Stimulated activated CD8-positive, alpha-beta memory T cell treated with anti-CD3 and anti-CD28 coated beads, Interleukin-2, amount 100 ng/mL, for 1 hour (primary cell): ENCODE measurements at places on chromosomes 4 and X.

DNA sequence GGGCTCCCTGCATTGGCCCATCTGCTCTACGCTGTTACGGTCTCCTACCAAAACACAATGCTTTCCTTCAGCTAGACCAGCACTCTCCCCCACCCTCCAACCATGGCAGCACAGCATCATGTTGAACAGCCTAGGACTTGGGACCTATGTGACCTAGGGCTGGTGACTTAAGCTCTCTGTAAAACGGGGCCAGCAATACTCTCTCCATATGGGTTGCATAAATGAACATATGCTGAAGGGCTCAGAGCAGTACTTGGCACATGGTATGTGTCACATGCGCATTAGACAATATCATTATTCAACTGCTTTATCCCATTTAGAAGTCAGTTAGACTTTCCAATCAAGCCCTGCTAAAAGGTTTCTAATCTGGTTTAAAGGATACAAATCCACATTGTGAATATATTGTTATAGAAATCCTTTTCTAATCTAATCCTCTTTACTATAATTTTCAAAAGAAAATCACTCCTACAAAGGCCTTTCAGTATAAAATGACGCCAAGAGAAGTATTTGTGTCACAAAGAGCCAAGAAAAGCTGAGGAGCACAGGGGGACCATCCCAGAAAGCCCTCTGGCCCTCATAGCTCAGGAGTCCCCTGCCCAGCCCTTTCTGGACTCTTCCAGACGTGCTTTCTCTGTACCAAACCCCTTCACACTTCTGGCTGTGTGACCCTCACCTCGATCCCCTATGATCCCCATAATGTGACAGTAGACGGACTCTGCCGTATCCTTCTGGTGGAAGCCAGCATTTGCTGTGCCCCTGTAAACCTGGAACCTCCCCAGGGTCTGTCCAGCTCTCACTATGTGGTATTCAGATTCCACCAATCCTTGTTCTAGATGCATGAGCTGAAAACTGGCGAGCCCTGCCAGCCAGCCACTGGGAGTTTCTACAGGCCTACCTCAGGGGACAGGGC lies 42.3 kb downstream of the NSG1 start:
- DNase-seq = no peak

- no peak for DNase-seq
Observed at GRCh38 chr4:86890790-86891189, 1.4 kb downstream of the C4orf36 start.

- no peak for DNase-seq
Observed at GRCh38 chrX:12865359-12865758, 1.5 kb upstream of the TLR7 start.

GRCh38 chr4:83581411-83582288 lies 45.7 kb downstream of the GPAT3 start:
- no peak for DNase-seq

- DNase-seq = no peak
Observed at GRCh38 chr4:145766273-145766672, 86.3 kb downstream of the C4orf51 start.

GRCh38 chrX:154737136-154737535 lies 13.7 kb downstream of the GAB3 start:
- DNase-seq = no peak

- no peak for DNase-seq
Observed at GRCh38 chr4:133472244-133472643, 323.1 kb downstream of the PCDH10 start.

GRCh38 chrX:68895341-68895755 lies 66.5 kb downstream of the EFNB1 start:
- DNase-seq = no peak

DNA sequence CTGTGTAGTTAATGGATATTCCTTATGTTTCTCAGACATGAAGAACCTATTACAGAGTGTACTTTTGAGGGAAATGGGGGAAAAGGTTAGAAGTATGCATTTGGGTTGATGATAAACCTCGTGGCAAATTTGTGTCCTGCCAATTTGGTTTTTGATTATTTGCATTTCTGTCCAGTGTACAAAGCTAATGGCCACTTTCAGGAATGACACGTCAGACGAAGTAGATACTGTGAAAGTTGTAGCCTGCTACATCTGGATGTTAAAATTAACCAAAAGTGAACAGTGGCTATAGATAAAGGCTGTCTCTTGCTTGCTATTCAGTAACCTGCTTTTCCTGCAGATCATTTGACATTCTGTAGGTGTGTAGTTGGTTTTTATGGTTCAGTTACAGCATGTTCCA lies 1.0 kb downstream of the PRDX4 start:
- no peak for DNase-seq

- no peak for DNase-seq
Observed at GRCh38 chr4:121072224-121073003, at the start of gene NDNF. Gene NDNF (minus strand): TSS chr4:121072535. CDS start chr4:121045837, 26,698 bp downstream.

DNA sequence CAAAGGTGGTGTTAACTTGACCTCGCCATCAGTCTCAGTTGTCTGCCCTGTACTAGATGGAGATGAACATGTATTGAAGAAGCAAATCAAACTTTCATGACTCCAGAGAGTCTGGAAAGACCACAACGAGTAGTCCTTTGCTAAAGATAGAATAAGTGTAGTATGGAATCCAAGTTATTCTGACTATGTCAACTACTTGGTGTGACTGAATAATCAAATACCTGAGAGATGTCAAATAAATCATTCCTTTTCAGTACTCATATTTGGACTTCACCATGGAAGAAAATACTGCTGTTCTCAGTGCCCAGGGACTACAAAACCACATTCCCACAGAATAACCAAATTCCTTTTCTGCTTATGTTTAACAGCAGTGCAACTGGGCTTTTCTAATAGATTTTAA lies 161.2 kb upstream of the SPRY1 start:
- no peak for DNase-seq

GRCh38 chr4:108291137-108291536 lies 122.4 kb upstream of the LEF1 start:
- no peak for DNase-seq

GRCh38 chr4:68369142-68369805 lies 19.4 kb upstream of the YTHDC1 start:
- no peak for DNase-seq

- DNase-seq = no peak
Observed at GRCh38 chr4:189202182-189202868, 738.3 kb upstream of the FRG1 start.

GRCh38 chr4:113707048-113707447 lies 54.5 kb downstream of the CAMK2D start:
- no peak for DNase-seq

DNA sequence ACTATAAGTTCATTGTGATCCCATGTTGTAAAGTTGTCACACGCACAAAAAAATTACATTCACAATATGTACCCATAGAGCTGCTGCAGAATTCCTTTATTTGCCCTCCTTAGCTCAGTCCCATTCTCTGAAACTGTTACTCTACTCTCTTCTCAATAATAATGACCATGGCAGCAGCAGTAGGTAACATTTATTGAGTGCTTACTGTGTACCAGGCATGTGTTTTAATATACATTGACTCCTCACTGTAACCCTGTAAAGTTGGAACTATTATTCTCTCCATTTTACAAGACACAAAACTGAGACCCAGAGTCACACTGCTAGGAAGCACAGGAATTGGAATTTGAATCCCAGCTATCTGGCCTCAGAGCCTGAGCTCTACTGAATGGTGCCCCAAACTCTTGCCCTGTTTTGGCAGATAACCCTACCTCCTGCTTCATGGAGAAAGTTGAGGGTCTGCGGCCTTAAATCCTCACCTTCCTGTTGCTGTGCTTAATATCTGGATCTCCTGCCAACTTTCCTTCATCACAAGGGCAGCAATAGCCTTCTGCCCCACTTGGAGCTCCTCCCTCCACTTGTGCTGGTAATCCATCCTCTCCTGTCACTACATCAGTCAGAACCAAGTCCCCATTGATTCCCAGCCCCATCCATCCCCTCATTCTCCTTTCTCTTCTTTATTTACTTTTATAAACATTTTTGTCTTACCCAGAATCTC lies 20.8 kb downstream of the GK start:
- no peak for DNase-seq

GRCh38 chr4:141330616-141331015 lies 109.9 kb downstream of the ZNF330 start:
- no peak for DNase-seq

DNA sequence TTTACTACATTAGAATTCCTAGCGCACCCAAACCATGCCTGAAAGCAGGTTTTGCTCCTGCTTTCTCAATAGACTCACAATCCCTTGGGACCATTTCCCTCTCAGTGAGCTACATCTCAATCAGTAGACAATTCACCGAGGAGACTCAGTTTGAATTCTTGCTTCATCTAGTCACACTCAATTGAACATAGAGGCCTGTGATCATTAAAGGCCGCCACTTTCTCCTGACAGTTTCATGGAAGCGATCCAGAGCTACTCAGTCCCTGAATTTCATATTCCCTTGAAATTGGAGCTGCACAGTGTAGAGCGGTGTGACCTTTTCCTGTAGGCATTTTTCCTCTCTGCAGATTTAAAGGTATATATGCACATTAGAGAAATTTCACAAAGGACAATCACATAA lies 193.9 kb upstream of the SPOCK3 start:
- DNase-seq = no peak

DNA sequence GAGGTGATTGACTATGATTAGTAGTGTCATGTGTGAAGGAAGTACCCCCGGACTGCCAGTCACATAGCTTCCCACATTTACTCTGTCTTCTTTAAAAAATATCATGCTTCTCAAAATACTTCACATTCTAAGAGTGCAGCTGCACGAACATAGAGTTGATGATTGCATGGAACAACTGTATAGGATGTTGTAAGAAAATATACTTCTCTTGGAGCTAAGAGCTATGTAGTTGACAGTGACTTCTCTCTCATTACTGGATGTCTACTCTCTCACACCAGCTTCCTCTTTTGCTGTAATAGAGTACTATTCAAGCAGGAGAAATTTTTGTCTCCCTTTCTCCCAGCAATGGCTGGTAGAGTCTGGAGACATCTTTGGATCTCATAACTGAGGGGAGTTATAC lies 99.4 kb upstream of the PUDP start:
- no peak for DNase-seq

DNA sequence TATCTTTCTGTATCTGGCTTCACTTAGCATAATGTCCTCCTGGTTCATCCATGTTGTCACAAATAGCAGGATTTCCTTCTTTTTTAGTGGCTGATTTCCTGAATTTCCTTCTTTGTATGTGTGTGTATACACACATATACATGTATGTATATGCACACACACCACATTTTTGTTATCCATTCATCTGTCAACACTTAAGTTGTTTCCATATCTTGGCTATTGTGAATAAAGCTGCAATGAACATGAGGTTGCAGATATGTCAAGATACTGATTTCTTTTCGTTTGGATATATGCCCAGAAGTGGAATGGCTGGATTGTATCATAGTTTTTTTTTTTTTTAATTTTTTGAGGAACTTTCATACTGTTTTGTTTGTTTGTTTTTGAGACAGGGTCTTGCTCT lies 76.2 kb downstream of the WNK3 start:
- no peak for DNase-seq

DNA sequence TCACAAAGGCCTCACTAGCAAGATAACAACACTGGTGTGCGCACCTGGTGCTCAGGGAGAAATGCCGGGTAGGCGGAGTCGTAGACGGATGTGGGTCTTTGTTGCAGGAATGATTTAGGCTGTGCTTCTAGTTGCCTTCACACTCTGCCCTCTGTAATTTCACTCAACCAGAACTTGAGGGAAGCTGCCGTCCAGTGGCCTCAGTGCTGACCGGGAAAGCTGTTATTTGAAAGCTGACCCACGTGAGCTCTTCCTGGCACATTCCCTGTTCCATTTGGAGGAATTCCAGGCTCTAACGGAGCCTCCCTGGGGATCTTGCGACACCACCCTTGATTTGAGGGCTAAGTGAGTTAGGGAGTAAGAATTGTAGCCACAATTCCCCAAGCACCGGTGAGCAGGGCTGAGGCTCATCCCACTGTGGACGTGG lies 15.9 kb downstream of the SH3TC1 start:
- DNase-seq = no peak

DNA sequence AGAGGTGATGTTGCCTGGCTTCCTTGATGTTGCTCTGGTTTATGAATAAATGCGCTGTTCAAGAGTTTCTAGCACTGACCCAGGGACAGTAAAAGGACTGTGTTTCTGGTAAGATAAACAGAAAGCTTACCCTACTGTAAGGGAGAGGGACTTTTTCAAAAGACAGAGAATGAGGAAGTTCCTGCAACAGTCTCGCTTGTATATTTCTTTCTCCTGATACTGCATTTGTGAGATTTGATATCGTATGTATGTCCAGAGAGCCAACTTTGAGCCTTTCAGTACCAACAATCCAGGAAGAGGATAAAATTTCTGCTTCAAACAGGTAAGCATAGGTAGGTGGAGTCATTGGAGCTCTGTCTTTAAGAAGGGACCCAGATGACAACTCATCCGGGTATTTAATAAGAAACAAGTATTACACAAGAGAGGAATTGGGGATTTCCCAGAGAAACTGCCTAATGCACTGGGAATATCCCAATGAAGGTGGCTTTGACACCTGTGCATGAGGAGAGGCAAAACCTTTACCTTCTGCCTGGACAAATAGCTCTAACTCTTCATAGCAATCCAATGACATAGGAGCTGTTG lies 773 bp downstream of the DAPP1 start:
- DNase-seq = no peak

DNA sequence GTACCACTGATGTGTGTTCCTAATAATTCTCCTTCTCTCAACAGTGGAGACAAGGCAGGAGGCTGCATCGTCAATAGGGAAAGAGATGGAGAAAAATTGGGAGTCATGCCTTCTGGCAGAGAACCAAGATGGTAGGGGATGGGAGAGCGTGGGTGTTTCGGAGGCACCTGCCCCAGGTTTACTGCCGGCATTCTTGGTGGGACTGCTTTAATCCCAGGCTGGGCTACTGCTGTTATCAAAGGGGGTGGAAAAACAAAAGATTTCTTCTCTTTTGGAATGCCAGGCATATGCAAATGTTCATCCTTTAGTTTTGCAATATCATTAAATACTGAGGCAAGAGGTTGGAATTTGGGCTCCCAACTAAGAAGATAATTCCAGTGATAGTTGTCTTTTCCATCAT lies 257.0 kb downstream of the DCHS2 start:
- DNase-seq = no peak

- no peak for DNase-seq
Observed at GRCh38 chr4:170672381-170672965, 582.7 kb upstream of the AADAT start.

- no peak for DNase-seq
Observed at GRCh38 chr4:17134565-17134964, 236.1 kb upstream of the LDB2 start.

GRCh38 chr4:185772391-185773093 lies 39.5 kb downstream of the SORBS2 start:
- no peak for DNase-seq

DNA sequence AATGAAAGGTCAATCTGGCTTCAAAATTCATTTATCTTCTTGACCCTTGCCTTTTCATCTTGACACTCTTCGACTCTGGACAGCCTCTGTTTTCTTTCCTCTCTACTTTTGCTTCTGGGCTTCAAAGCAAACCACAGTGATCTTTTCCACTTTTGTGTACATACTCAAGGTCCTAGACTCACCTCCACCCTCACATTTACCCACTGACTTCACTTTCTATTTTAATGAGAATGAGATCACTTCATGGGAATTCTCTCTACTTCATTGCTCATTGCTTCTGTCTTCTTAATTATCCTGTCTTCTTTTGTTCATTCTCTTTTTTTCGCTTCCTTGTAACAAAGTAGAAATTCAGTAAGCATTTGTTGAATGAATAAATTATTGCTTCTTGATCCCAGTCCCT lies 330.1 kb upstream of the HAND2 start:
- DNase-seq = no peak

- no peak for DNase-seq
Observed at GRCh38 chr4:176792326-176793059, at the start of gene VEGFC. Gene VEGFC (minus strand): TSS chr4:176792922. CDS start chr4:176792311, 611 bp downstream.

GRCh38 chr4:180698550-180699195 lies 1544.5 kb upstream of the TENM3 start:
- DNase-seq = no peak
